ENCODE measurements at places on chromosomes 7 and 10. TPM values are rescaled to one million over a fixed set of nuclear protein-coding genes. Genes with fewer than 3 reads are reported as not detected.

The SSC4D gene
- 7.1 TPM for total RNA-seq

The WAPL gene
- total RNA-seq: 53.1 TPM

The FAM25A gene
- not detected for total RNA-seq

GRCh38 chr10:88913127-88913526 lies 33.1 kb downstream of the STAMBPL1 start:
- DNase-seq: peak; percentile 30

DNA sequence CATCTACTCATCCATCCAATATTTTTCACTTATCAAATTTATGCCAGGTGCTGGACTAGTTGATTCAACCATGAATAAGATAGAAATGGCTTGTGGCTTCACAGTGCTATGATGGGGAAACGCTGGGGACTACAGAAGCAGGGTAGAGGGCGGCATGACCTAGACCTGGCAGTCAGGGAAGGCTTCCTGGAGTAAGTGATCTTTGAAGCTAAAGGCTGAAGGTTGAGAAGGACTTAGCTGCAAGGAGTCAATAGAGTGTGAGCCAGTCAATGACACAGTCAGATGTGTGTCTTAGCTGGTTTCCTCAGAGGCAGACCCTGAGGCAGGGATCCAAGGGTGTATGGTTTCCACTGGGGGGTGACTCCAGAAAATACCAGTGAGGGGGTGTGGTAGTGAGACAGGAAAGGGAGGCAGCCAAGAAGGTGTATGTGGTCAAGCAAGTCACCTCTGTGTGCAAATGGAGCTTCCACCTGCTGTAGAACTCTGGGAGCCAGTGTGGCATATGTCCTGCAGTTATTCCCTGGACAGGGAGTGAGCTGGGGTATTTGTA lies 10.3 kb downstream of the PRF1 start:
- no peak for DNase-seq

DNA sequence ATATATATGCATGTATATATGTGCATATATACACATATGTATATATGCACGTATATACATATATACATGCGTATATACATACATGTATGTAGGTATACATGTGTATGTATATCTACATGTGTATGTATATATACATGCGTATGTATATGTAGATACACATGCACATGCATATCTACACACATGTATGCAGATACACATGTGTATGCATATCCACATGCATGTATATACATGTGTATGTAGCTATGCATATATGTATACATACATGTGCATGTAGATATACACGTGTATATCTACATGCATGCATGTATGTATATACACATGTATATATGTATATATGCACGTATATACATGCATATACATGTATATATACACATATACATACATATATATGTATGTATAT lies 95.8 kb upstream of the STEAP4 start:
- no peak for DNase-seq

GRCh38 chr7:154929006-154929726 lies 73.8 kb downstream of the PAXIP1 start:
- DNase-seq: no peak

DNA sequence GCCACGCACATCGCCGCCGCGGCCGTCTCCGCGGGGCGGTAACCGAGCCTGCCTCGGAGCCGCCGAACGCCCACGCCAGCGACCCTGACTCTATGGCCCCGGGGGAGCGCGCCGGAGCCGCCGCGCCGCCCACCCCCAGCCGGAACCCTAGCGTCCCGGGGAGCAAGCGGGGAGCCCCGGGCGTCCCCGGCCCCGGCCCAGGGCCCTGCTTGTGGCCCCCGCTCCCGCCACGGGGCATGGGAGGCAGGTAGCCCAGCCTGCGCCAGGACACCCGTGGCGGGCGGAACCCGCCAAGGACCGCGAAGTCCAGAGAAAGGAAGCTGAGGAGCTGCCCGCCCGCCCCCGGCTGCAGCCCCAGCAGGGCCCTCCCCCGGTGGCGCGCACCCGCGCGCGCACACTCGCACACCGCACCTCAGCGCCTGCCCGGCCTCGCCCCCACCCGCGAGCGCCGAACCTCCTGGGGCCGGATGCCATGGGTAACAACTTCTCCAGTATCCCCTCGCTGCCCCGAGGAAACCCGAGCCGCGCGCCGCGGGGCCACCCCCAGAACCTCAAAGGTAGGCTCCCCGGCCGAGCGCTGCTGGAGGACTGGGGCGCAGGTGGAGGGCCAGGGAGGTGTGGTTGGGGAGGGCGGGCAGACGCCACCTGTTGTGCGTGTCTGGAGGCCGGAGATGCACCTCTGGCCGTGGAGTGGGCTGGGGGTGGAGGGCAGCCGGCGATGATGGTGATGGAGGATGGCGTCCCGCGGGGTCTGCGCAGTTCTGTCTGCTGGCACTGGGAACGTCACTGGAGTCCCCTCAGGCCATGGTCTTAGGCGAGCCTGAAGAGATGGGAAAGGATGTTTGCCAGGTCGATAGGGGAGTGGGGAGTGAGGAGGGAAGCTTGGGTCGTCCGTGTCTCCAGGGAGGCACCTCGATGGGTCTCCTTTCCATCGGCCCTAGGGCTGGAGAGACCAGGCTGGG lies 692 bp downstream of the NEURL1 start:
- no peak for DNase-seq

GRCh38 chr10:36393801-36394200 lies 731.6 kb upstream of the ANKRD30A start:
- DNase-seq: no peak

DNA sequence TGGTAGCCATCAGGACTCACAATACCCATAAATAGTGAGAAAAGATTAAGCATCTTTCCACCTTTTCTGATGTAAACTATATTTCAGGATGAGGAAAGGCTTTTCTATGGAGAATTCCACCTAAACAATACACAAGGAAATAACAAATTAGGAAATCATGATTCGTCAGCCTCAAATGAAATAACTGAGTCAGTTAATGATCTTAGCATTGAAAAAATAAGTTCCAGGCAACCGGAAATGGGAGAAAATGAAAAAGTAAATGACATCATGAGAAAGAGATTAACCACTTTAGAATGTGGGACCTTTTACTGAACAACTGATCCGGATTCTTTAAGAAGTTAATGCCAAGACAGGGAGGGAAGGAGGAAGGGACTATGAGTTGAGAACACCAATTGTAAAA lies 742.3 kb downstream of the TNS3 start:
- DNase-seq: peak; percentile 54

DNA sequence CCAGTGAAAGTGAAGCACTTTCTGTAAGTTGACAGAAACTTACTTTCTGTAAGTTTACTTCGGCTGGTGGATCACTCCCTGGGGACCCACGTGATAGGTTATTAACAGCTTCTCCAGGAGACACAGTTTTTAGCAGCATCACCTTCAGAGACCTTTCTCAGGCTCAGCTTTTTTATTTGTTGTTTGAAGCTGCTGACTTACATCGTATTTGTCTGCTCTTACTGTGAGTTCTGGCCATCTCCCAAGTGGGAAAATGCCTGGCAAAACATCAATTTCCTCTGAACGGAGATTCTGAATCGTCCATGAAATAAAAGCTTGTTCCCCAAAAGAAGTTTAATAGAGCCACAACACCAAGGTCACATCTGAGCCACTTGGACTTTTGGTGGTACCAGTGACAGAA lies 178.7 kb upstream of the PODXL start:
- DNase-seq: no peak

Measured in renal cortical epithelial cell (primary cell).